ENCODE measurements at places on chromosomes 2 and 18.

DNA sequence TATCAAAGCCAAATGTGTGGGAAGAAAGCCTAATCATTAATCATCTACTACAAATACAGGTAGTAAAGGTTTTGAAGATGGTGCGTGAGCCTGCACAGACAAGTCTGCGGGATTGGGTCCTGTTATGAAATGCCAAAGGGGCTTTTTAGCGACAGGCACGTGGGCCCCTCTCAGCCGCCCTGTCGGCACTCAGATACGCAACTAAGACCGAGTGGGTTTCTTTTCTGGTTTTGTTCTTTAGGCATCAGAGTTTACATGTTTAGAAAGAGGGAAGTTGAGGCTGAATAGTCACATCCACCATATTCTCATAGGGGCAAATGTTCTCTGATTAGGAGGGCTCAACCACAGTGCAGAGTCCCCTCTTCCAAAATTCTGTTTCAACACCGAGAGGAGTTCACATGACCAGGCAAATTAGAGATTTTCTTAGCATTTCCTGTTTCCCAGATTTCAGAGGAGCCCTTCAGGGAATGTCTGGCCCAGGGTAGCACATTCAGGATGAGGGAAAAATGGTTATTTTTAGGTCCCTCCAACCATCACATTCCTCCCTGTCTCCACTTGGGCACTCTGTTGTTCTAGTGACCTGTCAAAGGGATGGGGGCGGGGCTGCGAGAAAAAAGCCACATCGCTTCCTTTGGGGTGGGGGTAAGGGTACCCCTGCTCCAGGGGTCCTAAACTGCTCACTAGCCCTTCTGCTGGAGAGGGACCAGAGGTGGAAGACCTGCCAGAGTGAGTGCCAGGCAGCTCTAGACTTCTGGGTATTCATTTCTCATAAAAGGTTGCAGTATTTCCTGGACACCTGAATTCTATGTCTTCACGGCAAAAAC, 159.2 kb downstream of the BCL2 start:
- no peak for DNase-seq

DNA sequence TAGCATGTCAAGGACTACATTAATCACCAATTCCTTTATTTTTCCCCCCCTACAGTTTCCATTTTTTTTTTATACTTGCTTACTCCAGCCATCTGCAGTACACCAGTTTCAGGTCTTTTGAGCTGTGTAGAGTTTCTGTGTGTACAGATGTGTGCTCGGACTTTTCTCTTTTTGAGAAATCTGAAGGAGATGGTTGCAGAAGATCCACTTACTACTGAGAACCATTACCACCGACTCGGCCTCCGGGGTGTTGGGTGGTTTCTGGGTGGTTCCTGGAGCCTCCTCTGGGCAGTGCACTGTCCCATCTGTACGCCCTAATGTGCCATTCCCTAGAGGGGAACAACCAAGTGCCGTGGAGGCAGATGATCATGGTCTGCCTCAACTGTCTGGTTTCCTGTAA, 15.4 kb upstream of the LYPD6B start:
- DNase-seq = no peak

DNA sequence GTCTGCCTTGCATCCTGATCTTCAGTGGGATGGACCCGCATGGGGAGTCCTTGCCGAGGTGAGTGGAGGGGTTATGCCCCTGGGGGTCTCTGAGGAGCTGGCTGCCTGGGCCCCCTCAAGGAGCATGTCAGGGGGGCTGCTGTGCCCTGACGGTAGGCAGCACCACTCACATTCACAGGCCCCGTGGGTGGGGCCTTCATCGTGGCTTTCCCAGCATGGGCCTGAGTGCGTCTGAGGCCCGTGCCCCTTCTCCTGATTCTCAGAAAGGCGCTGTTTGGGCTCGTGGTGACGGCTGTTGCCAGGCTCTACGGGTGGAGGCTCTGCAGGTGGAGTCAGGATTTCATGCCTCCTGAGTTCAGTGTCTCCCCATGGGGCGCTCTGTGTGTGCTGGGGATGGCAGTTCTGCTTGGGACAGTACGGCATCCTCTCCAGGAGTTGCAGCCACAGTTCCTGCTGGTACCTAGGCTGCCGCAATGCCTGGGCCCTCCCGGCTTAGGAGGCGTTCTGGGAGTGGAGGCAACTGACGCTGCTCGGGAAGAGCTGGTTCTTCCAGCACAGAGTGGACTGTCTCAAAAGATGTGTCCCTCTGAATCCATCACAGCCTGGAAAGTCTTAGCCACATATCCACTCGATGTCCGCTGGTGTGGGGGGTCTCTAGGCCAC, 57.3 kb downstream of the NTSR2 start:
- DNase-seq = no peak

- DNase-seq = no peak
Observed at GRCh38 chr18:57015451-57015850, 131.4 kb upstream of the BOD1L2 start.

DNA sequence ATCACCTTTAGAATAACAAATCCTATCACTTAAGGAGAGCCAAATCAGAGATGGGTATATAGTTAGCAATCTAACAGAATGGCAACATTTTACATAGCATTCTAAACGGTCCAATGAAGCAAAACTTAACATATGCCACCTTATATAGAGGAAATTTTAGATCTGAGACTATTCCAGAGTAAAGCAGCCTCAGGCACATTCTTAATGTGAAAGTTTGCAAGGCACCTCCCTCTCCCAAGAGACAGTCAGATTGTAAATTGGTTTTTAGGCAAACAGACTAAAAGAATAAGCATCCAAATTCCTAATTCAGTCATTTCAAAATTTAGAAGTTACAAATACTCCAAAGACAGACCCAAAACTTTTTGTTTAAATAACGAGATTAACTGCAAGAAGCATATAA, 292.9 kb downstream of the STK39 start:
- DNase-seq = no peak

DNA sequence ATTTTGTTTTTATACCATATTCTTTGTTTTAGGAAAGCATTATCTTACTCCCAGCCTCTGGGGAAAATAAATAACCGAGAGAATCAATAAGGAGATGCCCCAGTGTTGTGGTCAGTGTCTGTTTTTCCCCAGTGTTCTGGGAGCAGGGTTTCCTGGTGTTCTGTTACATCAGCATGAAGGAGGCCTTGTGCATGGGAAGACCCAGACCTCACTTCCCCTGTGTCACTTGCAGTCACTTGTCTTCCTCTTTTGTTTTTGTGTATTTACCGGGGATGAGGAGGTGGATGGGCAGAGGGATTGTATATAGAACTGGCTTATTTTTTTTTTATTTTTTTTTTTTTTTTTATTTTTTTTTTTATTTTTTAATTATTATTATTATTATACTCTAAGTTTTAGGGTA, 45.0 kb upstream of the MGAT5 start:
- no peak for DNase-seq

DNA sequence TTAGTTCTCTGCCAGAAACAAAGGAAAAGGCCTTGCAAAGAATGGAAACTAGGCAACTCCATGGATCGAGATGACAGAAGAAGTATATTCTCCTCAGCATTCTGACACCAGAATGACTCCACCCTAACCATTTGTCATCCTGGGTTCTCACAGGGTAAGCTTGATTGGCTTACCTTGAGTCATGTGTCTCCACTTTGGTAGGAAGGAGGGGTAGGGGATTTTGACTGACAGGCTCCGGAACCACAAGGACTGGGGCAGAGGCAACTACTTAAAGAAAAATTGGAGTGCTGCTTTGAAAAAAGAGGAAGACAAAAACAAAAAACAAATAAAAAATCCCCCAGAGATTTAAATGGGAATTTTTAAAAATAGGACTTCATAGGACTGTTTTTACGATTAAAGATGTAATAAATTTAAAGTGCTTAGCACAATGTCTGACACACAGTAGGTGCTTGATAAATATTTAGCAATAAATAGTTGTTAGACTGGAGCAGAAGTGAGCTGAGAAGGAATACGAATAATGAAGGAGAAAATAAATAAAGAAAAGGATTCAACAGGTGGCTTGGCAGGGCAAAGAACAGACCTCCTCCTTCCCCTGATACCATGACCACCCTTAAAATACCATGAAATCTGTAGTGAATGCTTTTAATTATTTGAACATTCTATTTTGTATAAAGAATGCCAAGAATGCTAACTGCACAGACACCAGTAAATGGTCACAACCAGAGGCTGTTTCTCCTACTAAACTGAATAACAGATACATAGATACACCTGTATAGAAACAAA, 230.2 kb downstream of the CDCA7 start:
- DNase-seq = no peak

- no peak for DNase-seq
Observed at GRCh38 chr18:26864658-26865057, 849 bp downstream of the AQP4 start.

All from HS-5 (cell line).